CD4-positive, alpha-beta T cell treated with Interleukin-6 for 4 hours (primary cell): ENCODE measurements at places on chromosomes 7 and 10.

- no peak for DNase-seq
Measured at GRCh38 chr10:48456808-48457761, 147.8 kb downstream of the ARHGAP22 start.

GRCh38 chr7:95843286-95843685 lies 70.9 kb downstream of the DYNC1I1 start:
- no peak for DNase-seq

DNA sequence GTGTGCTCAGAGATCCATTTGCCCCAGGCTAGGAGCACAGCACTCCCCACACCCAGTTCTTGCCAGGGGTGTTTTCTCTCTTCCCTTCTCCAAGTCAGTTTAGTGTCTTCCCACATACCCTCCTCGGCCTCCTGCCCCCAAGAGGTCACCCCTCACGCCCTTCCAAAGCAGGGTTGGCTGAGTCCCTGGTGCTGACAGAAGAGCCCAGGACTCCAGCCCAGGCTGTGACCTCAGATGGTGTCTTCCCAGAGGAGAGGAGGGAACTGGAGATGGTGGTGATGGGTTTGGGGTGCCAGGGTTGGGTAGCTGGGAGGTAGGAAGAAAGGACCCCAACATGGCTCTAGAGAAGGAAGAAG lies 19.8 kb downstream of the ZNF775 start:
- DNase-seq: no peak

DNA sequence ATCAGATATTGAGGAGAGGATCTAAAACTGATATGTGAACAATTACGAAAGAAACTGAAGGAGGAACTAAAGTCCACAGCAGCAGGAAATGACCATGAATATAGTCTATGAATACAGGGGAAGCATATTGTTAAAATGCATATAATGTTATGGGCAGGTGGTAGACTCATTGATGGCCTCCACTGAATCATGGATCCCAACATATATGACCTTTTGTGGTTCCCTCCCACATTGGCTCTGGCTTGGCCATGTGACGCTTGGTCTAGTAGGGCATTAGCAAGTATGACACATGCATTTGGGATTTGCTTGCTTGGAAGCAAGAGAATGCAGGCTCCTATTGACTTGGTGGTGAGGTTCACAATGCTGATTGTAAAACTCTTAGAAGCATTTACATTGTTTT lies 55.2 kb upstream of the RAB18 start:
- no peak for DNase-seq

DNA sequence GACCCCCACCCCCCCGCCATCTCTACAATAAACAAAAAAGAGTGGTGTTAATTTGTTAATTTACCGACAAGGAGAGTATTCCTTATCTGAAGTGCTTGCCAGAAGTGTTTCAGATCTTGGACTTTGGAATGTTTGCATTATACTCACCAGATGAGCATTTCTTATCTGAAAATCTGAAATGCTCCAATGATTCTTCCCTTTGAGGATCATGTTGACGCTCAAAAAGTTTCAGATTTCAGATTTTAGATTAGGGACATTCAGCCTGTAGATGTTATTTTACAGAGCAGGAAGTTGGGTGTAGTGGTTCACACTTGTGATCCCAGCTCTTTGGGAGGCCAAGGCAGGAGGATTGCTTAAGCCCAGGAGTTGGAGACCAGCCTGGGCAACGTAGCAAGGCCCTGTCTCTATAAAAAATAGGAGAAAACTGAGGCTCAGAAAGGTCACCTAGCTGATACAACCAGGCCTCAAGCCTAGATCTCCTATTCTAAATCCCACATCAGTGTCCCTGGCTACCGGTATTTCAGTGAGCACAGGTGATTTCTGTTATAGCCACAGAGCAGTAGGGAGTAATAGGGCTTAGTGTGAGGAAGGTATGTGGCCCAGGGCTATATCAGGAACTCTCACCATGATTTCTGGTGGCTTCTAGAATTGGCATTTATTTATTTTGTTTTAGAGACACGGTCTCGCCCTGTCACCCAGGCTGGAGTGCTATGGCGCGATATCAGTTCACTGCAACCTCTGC lies 35.4 kb downstream of the TMEM120A start:
- no peak for DNase-seq

DNA sequence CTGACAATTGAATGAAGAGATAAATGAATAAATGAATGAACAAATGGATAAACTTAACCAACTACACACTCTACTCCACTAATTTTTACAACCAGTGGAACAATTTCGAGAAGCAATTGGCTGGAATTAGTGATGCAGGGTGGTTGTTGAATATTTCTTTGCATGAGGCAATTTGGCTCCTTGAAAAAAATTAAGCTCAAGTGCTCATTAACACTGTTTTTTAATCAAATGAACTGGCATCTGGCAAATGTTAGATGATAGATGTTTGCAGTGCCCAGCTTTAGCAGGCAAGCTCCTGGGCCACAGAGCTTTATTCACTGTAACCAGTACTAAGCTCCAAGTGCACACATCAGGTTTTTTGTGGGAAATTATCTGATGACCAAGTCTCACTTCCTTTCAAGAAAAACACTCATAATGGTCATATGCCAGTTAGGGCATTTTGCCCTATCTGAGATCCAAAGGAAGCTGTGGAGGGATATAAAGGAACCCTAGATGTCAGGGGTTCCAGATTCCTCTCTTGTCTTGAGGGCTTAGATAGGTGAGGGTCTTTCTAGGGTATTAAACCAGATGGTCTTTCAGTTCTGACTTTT lies 16.4 kb upstream of the ADD3 start:
- no peak for DNase-seq

GRCh38 chr10:95260909-95261552 lies 29.8 kb downstream of the PDLIM1 start:
- DNase-seq: no peak

DNA sequence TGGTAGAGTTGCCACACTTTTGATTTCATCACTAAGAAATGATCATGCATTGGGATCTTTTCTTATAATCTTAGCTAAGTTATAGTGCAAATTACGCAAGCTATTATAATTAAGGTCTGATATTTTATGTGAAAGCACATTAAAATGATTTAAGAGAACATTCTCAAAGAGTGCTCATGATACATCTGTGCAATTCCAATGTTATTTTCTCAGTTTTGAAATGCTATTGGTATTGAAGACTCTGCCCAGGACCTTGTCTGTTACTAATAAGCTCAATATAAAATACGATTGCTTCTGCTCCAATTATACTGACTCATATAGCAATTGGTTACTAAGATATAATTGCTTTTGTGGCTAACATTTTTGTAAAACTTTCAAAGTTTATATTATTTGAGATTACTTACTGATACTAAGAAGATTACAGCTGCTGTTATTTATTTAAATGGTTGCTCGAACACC lies 180.9 kb downstream of the ADAM12 start:
- DNase-seq: no peak

GRCh38 chr7:5429857-5430611 lies 6.4 kb upstream of the TNRC18 start:
- DNase-seq: no peak

GRCh38 chr7:15652776-15653290 lies 33.6 kb downstream of the MEOX2 start:
- DNase-seq: no peak

DNA sequence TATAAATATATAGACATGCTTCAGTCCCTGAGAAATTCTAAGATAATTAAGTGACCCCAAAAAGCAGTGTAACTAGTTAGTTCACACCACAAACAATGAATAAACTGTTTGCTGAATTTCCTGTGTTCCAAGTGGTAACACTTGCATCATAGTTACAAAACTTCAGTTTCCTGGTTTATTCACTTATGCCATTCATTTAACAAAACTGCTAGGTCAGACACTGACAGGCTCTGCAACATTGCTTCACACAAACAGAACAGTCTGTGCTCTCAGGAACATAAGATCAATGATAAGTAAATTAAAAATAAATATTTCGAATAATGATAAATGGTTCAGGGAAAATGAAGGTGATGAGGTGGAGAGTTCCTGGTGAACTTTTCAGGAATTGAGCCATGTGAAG lies 133.3 kb upstream of the NAMPT start:
- DNase-seq: no peak

DNA sequence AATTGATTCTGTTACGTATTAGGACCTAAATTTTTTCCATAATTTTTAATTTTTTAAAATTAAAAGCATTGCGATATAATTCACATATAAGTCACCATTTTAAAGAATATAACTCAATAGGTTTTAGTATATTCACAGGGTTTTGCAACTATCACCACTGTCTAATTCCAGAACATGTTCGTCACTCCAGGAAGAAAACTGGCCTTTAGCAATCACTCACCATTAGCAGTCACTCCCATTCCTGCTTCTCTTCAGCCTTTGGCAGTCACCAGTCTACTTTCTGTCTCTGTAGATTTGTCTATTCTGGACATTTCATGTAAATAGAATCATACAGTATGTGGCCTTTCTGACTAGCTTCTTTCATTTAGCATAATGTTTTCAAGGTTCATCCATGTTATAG lies 176.5 kb downstream of the EXOC4 start:
- DNase-seq: no peak

- no peak for DNase-seq
Measured at GRCh38 chr10:15485684-15486316, 114.7 kb upstream of the FAM171A1 start.

- DNase-seq: no peak
Measured at GRCh38 chr7:131026297-131027000, 292.4 kb upstream of the KLF14 start.
